ENCODE measurements at places on chromosomes 2 and 18.

DNA sequence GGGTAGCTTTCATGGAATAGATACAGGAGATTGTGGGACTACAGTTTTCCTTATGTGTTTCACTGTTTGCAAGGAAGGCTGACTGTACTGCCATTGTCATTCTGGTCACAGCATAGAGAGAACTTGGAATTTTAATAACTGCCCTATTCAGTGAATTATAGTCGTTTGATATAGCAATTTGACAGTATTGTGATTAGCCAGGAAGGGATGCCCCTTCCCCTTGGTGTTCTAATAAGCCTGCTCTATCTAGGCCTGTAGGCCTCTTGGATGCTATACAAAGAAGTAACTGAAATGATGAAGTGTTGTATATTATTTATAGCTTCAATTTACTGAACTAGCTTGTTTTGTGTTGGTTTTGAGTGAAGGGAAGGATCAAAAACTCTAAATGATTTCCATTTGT, 528.6 kb upstream of the CDH2 start:
- no peak for DNase-seq

GRCh38 chr18:65975536-65975935, 224.7 kb downstream of the CDH7 start:
- DNase-seq: no peak

DNA sequence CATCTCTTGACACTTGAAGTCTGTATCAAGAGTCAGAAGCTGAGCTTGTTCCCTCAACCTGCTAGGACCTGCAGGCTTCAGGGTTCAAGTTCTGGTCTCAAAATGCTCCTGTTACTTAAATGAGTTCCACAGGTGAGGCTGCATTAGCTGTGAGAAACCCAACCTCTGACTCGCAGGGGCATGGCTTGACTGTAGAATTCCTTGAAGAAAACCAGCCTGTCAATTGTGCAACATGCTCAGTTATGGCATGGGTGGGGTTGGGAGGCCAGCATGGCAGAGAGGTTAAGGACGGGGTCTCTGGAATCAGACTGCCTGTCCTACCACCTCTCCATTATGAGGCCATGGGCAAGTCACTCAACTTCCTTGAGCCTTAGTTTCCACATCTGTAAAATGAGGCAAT, 235.8 kb downstream of the EN1 start:
- DNase-seq: no peak

DNA sequence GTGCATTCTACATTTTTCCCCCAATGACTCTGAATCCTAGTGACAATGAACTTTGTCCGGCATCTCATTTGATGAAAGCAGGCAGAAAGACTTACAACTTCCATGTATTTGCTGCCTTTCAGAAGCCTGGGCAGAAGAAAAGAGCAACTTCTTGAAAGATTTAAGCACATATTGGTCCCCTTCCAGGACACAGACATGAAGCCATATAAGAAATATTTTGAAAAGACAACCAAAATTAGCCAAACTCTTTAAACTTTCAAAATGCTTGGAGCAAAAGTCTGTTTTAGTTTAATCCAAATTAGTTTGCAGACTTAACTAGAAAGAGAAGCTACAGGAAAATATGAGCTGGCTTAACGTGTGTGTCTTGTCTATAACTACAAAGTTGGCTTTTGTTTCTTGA, 492.5 kb downstream of the NR4A2 start:
- DNase-seq: no peak

DNA sequence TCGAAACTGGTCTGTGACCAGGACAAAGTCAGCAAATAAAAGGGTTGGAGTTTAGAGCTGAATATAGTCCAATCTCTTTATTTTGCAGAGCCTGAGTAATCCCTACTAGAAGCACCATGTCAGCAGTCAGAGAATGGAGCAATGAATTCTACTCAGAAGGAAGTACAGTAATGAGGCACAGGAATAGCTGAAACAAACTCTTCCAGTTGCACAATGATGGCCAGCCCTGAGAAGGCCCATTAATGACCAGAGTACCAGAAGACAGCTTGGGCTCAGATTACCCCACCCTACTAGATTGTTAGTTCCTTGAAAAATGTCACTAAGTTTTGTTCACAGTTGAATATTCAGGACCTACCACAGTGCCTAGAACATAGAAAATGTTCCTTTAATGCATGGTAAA, 40.3 kb upstream of the SCG2 start:
- DNase-seq: no peak

DNA sequence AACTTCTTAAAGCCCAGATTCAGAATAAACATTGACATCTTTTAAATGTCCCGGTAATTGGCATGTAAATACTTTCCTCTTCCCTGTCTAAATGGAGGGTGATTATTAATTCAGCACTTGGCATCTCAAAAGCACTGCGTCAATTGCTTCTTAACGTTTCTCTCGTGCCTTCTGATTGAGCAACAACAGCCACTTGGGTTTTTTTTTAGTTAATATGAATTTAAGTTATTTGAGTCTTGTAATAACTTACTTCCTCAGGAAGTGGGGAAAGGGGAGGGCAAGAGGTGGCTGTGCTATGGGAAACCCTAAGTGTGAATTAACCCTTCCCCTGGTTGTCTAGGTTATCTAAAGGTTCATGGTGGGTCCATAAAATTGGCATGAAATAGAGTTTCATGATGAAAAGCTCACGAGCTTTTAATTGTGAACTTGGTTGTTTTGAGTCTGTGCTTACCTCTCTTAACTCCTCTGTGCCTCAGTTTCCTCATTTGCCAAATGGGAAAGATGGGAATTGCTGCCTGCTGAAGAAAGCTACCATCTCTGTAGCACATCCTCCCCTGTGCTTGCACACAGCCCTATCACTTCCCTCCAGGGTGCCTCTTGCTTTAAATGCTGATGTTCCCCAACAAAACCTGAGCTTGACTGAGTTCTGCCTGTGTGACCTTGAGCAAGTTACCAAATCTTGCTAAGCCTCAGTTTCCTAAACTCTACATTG, 126.3 kb upstream of the BCL2L11 start:
- no peak for DNase-seq

DNA sequence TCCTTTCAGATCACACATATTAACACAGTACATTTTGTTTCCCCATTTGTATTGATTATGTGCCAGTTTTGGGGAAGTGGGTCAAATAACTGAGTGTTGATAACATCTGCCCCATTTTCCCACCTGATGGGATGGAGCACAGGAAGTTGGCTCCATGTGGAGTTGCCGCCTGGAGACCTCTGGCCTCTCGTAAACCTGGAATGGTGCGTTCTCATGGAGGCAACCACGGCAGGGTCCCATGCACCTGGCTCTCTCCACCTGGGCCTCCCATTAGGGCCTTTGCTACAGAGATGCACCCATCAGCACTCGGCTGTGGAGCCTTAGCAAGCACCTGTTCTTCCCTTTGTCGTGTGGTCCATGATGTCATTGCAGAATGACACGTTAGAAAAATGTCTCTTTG, 130.6 kb downstream of the MBP start:
- DNase-seq: no peak

DNA sequence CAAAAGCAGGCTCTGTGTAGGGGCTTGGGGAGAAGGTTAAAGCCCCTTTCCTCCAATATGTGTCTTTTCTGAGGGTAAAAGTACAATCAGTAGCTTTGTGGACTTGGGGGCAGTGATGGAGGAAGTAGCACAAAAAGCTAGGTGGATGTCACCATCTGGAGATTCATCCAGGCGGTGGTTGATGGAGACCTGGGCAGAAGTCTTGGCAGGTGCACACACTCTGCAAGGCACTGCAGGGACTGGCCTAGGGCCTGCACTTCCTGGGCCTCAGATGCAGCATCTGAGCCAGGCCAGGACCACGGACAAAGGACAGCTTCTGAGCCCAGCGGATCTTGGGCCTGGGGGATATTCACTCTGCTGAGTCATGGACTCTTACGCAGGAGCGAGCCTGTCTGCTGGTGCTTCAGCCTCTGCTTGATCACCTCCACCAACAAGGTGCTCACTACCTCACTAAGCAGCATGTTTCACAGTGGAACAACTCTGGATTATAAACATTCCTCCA, 391.1 kb downstream of the TNS1 start:
- no peak for DNase-seq

DNA sequence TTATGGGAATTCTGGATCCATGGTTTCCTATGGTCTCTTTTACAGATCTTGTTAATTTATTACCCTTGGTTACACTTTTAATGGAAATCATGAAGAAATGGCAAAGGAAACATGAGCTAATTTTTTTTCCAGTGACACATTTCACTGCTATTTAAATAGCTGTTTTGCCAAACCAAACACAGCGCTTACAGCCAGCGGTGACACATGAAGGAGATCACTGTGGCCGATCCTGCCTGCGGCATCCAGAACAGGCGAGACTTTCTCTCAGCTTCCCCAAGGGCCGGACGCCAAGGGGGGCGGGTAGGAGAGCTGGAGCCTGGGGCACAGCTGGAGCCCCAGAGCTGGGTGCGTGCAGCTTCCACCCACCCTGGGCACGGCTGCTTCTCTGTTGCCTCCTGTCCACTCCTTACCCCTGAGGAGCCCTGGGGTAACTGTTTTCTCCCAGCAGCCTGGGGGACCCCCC, 81.4 kb upstream of the PKDCC start:
- peak; percentile 97 for DNase-seq

GRCh38 chr2:3423492-3424170, 44.1 kb downstream of the TRAPPC12 start:
- peak; percentile 63 for DNase-seq

Measured in SJSA1 (cell line).